ENCODE measurements at places on chromosomes 5 and 9. TPM values are rescaled to one million over a fixed set of nuclear protein-coding genes. Genes with fewer than 3 reads are reported as not detected.

DNA sequence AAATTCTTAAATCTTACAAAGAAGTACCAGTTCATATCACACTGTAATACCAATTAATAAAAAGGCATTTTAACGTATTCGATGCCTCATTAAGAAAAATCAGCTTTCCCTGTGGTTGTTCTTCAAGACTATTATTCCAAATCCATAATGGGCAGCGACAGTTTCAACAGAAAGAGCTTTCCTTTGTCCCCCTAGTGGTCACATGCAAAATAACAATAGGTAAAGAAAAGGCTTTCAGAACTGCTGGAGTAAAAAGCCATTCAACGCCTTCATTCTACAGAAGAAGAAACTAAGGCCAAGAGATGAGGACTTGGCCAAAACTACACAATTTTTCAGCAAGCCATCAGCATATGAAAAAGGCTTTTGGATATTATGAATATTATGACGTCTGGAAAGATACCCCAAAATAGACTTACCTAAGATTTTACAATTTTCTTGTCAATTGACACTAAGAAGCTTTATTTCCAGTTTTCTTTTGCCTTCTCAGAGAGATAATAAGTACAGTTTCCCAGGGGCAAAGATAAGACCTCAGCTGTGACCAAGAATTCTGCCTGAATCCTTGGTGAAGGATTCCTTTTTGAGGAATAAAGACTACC, 6.7 kb upstream of the CDH6 start:
- no peak for DNase-seq

SLC4A9 gene
- not detected for total RNA-seq

GRCh38 chr5:73095564-73096238, 24.7 kb upstream of the TMEM171 start:
- DNase-seq: no peak

- DNase-seq: no peak
These were observed 75.7 kb upstream of the GLIS3 start for GRCh38 chr9:4375424-4376200.

DNA sequence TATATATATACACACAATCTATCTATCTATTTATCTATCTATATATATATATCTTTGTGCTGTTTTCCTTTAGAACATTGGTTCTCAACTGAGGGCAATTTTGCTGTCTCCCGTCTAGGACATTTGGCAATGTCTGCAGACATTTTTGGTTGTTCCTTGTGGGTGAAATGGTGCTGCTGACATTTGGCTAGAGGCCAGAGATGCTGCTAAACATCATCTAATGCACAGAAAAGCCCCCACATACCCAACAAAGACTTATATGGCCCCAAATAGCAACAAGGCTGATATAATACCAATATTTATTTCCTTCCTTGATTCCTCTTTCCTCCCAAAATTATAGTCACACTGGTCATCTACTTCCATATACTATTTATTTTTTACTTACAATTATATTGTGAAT, 197.5 kb downstream of the TRPM3 start:
- DNase-seq: no peak

DNA sequence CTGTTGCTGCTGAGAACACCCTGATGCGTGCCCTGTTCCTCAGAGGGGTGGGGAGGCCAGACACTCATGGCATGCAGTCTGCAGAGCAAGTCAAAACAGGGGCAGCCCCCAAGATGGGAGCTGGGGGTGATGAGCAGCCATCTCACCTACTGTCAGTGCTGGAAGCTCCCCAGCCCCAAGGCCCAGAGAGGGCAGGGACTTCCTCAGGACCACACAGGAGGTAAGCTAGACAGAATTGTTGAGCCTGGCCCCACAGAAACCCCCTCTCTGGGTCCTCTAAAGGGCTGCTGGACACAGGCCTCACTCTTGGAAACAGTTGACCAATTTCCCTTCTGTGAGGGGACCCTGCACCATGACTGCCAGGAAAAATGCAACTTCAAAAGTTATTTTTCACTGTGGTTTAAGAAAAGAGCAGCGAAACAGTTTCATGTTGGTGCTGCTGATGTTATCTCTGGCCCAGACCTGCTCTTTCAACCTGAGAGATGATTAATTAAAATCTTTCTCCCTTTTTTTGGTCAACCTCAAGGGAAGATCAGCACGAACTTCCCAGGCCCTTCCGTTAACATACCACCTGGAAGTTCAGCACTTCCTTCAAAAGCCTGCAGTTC, 9.6 kb downstream of the CSF2 start:
- no peak for DNase-seq

- DNase-seq: no peak
These were observed 20.8 kb downstream of the MEGF10 start for GRCh38 chr5:127311349-127311748.

GRCh38 chr5:175444060-175444904, at the start of gene DRD1:
DRD1 (minus strand) TSS chr5:175444182; CDS start chr5:175443099, 1,083 bp downstream.
- DNase-seq: peak; percentile 44

DNA sequence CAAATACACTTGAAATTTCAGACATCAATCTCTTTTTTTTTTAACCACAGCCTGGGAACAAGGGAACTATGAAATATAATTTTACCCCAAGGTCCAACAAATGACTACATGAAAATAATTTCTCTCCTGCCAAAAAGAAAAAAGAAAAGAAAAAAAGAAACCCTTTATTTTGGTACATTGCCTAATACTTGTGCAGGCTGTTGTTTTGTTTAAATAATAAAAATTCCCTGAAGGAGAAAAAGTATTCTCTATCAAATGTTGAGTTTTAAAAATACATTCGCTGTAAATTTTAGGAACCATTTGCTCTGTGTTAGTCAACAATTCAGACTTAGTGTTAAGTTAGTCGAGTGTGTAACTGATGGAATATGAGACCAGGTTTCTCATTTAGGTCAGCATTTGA, 155.4 kb downstream of the PRDM6 start:
- no peak for DNase-seq

DNA sequence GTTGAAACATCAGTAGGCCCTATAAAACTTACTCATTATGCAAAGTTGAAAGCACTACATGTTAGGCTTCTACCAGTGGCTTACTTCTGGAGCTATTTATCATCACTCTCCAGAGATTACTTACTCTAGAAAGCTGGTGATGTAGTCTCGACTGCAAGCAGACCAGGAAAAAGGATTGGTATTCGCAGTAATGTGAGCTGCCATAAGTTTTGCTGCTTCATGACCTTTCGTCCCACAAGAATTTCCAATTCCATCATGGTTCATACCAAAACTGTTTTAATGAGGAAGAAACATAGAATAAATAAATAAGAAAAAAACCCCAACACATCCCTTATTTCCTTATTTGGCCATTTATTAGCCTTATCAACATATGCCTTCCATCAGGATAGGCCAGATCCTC, 181.9 kb downstream of the ADAMTS6 start:
- no peak for DNase-seq

DNA sequence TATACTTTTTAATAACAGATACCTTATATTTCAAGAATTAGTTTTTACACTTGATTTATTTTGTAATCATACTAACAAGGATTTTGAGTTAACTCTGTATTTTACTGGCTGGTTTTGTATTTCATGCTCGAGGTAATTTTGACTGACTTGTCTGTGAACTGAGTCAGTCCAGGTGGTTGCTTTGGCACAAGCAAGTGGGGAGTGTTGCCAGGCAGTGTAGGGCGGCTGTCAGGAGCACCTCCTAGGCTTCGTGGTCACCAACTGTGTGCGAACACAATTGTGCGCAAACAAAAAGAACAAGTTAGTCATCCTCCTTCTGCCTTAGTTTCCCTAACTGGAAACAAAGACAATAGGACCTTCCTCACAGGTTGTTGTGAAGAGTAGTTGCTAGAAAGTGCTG, 286.3 kb downstream of the ADGRV1 start:
- DNase-seq: no peak

- no peak for DNase-seq
These were observed 158.8 kb upstream of the SPEF2 start for GRCh38 chr5:35458824-35459207.

- no peak for DNase-seq
These were observed 62.2 kb downstream of the WNK2 start for GRCh38 chr9:93246111-93246510.

TRIM7 gene
- 0.99 TPM for total RNA-seq

ANKRD18A gene
- total RNA-seq: 2.1 TPM

- no peak for DNase-seq
These were observed 25.6 kb downstream of the CAMK2A start for GRCh38 chr5:150263801-150264621.

GRCh38 chr5:21783074-21783679, 1070.0 kb downstream of the CDH12 start:
- DNase-seq: no peak

GRCh38 chr5:115184770-115185169, 15.1 kb upstream of the TRIM36 start:
- no peak for DNase-seq

- no peak for DNase-seq
These were observed 45.8 kb downstream of the TMEM167A start for GRCh38 chr5:83031381-83031780.

GRCh38 chr9:37413311-37413710, 9.2 kb upstream of the GRHPR start:
- DNase-seq: no peak

GRCh38 chr5:175494264-175495183, 16.2 kb downstream of the SFXN1 start:
- DNase-seq: no peak

GRCh38 chr5:73822989-73823339, 197.0 kb downstream of the ARHGEF28 start:
- no peak for DNase-seq

DNA sequence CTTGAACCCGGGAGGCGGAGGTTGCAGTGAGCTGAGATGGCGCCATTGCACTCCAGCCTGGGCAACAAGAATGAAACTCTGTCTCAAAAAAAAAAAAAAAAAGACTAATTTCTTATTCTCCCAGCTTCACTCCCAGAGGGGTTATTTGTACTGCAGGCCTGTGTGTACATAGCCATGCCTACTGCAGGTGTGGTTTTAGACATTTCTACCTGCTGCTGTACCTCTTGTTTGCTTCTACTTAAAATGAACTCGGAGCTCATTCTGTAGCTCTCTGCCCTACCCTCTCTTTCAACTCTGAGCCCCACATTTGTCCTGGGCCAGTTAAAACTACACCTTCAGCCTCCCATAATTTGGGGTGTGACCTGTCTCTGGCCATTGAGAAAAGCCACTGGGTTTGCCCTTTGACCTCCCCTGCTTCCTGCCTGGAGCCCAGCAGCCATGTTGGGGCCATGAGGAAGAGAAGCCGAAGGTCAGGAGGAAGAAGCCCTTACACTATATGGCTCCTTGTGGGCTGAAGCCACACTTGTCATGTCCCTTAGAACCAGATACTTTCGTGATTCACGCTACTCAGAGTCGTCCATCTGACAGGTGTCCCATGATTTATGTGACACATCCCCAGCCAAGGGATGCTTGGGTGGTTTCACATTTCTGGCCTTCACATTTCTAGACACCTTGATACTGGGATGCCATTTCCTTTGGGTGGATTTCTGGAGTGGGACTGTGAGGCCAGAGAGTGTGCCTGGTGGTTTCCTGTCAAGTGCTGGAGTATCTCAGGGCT, 9.4 kb upstream of the CARD19 start:
- DNase-seq: no peak

DNA sequence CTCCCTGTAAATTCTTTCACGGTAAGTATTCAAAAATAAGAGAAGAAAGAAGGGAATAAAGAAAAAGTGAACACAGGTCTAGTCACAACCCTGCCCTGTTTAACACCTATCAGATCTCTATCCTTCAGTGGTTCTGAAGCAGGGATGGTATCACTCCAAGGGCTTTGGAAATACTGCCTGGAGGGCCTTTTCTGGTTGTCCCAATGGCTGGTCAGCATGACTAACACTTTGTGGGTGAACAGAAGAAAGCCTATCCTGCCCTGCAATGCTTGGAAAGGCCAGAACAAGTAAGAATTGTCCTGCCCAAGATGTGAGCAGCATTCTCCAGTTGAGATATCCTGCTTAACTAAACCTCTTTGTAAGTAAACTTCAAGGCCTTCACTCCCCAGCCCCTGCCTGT, 124.9 kb downstream of the TMEM167A start:
- no peak for DNase-seq

Measured in activated T-cell treated with anti-CD3 and anti-CD28 coated beads, Interleukin-2, amount 50 U/mL, for 4 hours (primary cell).